ENCODE measurements at places on chromosomes 7 and 10.
A peak's percentile ranks its signal among the peaks of the same experiment; 100 is the strongest.

DNA sequence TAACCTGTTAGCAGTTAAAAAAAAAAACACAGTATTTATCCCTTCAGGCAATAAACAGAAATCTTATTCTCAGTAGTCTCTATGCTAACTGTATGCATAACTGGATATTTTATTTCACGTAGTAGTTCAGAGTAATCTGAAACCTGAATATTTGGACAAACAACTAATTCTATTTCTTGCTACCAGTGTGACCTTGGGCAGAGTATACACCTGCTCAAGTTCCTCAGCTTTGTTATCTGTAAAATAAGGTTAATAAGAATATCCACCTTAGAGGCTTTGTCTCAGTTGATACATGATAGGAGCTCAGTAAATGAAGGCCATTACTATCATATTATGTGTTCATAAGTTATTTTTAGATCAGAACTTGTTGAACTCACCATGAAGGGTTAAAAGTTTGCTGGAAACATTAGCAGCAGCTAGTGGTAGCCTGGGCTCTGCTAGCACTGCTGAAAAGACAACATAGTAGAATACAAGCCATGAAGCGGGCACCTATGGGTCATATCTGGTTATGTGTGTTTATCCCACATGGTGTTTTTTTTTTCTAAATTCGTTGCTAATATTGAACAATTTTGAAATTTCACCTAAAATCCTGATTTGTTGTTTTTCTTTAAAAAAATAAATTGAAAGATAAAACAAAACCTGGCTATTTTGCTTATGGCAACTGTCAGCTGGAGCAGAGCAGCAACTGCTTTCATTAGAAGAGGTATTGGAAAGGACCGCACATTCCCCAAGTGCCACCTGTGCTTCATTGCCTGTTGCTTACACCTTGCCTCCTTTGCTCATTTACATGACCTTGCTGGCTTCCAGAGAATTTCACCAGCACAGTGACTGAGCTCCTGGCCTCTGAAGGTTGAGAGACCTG lies 303.0 kb downstream of the PRKG1 start:
- no peak for DNase-seq

GRCh38 chr7:39560997-39561396 lies 5.2 kb upstream of the YAE1 start:
- no peak for DNase-seq

DNA sequence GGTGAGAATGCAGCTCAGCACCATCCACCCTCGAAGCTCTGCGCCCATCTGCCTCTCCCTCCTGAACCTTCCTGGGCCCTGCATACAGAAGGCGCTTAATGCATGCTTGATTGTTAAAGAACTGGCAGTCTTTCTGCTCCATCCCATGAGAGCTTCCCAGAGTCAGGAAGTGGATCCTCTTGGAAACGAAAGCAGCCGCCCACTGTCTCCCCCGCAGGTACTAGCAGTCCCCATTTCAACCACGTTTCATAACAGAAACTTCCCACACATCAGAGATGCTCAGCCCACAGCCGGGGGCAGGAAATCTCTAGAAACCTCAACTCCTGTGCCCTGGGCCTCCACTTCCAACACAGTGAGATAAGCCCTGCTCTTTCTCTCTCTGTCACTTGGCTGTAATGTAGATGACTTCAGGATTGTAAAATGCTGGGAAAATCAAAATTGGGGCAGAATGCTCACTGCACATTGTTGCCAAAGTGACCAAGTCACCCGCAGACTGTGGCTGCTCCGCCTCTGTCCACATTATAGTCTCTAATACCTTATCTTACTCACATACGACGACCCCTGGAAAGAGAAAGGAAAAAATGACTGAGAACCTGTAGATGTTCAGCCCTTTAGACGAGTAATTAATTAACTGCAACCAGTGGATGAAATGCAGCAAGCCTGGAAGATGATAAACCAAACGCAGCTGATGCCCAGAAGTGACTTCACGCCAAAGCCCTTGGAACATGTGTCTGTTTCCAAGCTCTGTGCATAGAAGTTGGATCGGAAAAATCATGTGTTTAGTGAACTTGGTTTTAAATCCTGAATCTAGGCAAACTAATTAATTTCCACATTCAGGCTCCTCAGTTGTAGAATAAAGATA lies 28.5 kb downstream of the GSDME start:
- no peak for DNase-seq

GRCh38 chr7:47080816-47081215 lies 501.1 kb downstream of the TNS3 start:
- DNase-seq: no peak

DNA sequence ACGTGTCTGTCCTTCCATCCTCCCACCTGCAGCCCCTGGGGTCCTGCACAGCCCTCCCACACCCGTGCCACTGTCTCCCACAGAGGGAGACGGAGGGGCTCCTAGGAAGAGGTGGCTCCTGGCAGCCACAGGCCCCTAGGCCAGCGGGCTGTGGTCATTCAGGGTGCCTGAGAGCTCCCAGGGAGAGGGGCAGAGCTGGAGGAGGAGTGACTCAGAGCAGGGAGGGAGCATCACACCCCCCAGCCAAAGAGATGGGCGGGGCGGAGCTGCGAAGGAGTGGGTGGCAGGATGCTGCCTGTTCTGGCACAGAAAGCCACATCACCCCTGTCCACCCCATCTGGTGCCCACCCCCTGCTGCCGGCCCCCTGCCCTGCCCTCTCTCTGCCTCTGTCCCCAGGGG lies 50.5 kb downstream of the STK32C start:
- no peak for DNase-seq

DNA sequence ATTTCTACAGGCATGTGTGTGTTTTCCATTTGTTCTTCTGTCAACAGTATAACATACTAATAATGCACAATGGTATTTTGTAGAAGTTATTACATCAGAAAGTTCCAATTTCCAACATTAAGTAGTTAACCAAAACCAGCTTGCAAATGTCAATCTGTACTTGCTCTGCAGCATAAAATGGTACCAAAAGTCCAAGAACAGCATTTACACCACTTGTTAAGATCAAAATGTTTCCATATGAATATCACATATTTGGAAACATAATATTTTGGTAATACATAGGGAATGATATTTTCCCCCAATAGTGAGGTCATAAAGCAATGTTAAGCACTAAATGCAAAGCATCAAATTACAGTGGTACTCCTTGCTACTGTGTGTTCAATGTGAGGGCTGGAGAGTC lies 162.1 kb downstream of the ZNF438 start:
- DNase-seq: no peak

- DNase-seq: peak; percentile 24
These were observed 256.4 kb upstream of the PHYHIPL start for GRCh38 chr10:58919927-58920654.

- no peak for DNase-seq
These were observed 251.2 kb downstream of the BAMBI start for GRCh38 chr10:28928484-28928883.

DNA sequence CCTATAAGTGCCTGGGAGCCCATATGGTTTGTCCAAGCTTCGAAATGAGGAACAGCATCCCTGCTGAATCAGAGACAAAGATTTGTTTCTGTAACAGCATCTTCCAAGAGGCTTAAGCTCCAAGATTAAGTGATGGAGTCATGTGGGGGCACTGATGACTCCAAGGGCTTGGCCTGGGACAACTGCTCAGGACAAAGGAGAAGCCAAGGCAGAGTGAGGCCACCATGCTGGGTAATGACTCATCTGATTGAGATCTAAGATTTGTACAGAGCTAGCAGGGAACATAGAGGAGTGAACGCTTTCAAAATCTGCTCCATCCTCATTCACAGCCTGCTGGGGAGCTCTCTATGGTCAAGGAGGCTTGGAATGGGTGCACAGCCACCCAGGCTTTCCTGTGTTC lies 49.3 kb downstream of the C10orf120 start:
- no peak for DNase-seq

DNA sequence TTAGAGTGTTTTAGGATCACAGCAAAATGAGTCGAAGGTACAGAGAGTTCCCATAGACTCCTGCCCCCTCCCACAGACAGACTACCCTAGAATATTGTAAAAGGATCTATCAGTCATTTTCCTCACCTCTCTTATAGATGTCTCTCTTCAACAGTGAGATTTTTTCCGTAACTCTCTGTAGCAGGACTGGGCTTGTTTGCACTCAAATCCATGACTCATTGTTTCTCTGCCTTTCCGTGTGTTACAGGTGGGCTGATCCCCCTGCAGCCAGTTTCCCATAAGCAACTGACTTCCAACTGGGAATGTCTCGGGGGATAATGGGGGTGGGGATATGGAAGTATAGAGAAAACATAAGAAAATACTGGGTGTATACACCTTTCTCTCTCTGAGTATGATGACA lies 921.0 kb downstream of the GATA3 start:
- DNase-seq: no peak

DNA sequence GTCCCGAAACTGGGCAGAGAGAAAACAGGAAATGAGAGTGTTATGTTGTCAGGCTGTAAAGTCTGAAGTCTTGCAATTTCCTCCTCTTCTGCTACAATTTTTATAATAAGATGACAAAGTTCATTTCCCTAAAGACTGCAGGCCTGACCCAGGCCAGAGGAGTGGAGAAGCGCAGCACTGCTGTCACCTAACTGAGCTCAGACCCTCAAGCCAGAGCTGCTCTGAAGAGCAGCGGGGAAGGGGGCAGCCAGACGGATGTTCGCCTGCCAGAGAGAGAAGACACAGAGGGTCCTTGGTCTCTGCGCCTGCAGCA lies 12.6 kb upstream of the AOAH start:
- no peak for DNase-seq

DNA sequence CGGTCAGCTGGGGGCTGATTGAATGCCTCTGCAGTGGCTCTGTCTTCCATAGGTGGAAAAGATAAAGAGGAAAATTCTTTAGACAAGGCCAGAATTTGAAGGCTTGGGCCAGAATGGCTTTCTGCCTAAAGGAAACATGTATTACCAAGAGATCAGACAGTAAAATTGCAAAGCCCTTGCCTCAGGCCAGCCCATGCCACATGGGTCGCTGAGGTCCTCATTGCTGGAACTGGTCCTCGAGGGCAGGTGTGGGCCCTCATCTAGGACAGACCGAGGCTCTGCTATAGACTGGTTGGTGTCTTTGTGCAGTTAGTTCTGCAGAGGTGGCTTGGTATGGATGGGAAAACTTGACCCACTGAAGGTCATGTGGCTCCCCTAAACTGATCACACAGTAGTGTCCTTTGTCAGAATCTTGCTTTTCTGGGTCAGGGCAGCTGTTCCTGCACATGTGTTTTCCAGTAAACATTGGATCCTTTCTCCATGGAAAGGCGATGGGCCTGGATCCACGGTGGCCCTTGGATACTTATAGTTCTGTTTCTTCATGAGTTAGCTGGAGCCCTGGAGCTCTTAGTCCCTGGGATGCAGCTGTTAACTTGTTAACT lies 80.4 kb downstream of the TMEM178B start:
- no peak for DNase-seq

DNA sequence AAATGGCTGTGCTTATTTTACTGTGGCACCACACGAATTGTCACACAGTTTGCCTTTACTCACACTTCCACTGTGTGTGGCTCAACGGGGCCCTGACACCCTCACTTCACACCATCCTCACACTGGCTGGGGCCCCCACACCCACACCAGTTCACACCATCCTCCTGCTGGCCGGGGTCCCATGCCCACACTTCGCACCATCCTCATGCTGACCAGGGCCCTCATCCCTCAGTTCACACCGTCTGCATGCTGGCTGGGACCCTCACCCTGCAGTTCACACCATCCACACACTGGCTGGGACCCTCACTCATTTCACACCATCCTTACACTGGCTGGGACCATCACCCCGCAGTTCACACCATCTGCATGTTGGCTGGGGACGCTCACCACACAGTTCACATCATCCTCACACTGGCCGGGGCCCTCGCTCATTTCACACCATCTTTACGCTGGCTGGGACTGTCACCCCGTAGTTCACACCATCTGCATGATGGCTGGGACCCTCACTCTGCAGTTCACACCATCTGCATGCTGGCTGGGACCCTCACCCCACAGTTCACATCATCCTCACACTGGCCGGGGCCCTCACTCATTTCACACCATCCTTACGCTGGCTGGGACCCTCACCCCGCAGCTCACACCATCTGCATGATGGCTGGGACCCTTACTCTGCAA lies 36.0 kb downstream of the BRI3 start:
- no peak for DNase-seq

- no peak for DNase-seq
These were observed 308.5 kb upstream of the NFE2L3 start for GRCh38 chr7:25843467-25843866.

DNA sequence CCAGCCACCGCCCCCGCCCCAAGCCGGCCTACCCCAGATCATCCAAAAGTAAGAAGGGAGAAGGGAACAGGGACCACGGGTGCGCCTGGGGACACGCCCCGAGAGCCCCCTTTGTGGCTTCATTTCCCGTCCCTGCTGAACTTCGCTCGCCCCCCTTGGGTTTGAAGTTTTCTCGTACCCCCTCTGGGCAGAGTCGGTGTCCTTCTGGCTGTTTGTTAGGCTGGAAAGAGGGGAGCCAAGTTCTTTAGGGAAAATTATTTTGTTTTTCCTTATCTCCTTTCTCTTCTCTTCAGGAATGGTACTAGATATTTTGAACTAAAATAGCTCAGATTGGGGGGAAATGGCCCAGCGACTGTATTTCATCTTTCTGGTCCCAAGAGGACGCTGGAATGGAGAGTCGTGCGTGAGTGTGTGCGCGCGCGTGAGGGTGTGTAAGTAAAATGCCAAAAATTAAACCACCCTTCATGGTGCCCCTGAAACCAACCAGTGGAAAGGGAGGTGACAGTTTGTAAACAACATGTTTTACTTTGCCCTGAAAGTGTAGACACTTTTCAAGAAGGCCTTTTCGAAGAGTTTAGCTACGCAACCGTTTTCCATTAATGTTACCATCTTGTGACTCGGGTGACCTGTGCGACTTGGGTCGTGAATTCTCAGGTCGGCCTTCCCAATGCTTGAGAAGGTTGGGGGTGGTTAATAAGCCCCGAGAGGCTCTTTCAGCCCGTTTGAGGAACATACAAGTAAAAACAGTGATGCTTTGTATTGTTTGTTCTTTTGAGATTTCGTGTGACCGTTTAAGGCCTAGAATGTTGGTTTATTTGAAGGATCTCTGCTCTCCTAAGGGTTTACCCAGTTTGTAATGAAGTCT lies 694 bp downstream of the RBM20 start:
- no peak for DNase-seq

DNA sequence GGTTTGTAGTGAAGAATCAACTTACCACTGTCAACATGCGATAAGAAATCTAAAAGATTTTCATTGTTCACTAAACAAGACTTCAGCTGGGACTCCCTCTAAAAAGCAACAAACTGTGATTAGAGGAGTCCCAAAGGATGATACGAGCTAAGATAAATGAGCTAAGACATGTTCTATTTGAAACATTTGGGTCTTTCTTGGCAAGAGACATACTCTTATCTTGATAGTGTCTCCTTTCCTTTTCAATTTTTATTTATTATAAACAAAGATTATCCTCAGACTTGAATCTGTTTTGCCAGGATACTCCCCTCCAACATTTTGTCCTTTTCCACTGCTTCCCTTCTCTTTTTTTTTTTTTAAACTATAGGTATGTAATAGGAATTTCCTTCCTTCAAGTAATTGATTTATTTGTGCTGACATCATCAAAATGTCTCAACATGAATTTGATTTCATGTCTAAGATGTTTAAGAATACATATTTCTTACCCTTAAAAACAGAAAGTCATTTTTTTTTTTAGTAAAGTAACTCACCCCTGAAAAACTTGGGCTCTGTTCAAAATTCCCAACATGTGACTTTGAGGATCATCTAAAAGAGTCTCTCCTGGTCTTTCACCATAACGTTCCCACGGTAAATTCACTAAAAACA lies 158.4 kb upstream of the NRP1 start:
- no peak for DNase-seq

GRCh38 chr10:132133005-132133404 lies 53.7 kb upstream of the DPYSL4 start:
- no peak for DNase-seq

- no peak for DNase-seq
These were observed 259.2 kb downstream of the GLRX3 start for GRCh38 chr10:130395248-130395936.
